ENCODE measurements at places on chromosomes 4 and X. TPM values are rescaled to one million over a fixed set of nuclear protein-coding genes. Genes with fewer than 3 reads are reported as not detected.

The ODAPH gene
- not detected for total RNA-seq

The MAGED4 gene
- 35.0 TPM for total RNA-seq

The PLP1 gene
- 0.27 TPM for total RNA-seq

The STBD1 gene
- total RNA-seq, result 4.3 TPM

The PWWP3B gene
- 0.04 TPM for total RNA-seq

The SASH3 gene
- not detected for total RNA-seq

The NLGN3 gene
- not detected for total RNA-seq

The HMGN5 gene
- total RNA-seq, result 0.36 TPM

The DUSP21 gene
- not detected for total RNA-seq

The HPSE gene
- total RNA-seq, result not detected

The PAGE1 gene
- 0.69 TPM for total RNA-seq

The RAB40A gene
- total RNA-seq, result not detected

The PLS3 gene
- 99.9 TPM for total RNA-seq

The ATP1B4 gene
- not detected for total RNA-seq

The EDA2R gene
- 9.3 TPM for total RNA-seq

The GLRA3 gene
- not detected for total RNA-seq

The TBX22 gene
- not detected for total RNA-seq

The DUSP9 gene
- 435 TPM for total RNA-seq

The DDX60 gene
- total RNA-seq, result 0.18 TPM

Data from HepG2 (cell line).